ENCODE measurements at places on chromosomes 1 and 21.

GRCh38 chr1:203090421-203091198 lies 4.8 kb upstream of the MYOG start:
- DNase-seq = no peak

DNA sequence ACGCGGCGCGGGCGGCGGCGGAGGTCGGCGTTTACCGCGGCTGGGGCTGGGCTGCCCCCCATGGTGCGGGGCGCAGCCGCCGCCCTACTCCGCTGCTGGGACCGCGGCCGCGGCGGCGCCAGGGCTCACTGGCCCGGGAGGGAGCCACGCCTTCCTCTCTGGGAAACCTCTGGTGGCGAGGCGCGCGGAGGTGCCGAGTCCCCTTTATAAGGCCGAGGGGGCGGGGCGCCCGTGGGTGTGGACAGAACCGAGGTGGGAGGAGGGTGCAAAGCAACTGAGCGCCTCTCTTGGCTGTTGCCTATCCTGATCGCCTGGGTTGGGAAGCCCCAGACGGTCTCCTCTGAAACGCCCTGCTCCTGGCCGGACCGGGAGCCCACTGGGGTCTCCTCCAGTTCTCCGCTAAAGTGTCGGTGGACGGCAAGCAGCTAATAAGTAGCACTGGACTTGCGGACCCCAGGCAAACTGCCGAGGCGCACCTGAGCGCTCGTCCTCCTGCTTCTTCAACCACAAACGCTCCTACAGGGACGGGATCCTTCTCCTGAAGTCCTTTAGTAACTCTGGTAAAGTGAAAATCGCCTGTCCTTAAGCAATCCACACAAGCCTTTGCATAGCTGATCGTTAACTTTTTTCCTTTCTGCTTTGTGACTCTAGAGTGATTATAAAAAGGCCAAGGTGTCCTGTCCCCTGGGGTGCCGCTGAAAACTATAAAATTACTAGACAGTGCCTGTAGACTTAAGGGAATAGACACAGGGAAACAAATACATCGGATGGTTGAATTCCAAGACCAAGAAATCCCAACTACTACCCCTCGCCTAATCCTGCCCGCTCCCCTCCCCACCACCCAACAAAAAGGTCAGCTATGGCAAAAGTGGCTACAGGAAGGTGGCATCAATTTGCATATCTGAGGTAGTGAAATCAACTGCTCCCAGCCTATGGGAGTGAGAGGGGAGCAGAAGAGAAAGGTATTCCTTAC lies at the start of gene PTGER3:
PTGER3 (minus strand) TSS at position 182 of the 973 bp plus-strand sequence. CDS start 239 bp downstream, outside the sequence.
- DNase-seq = no peak

DNA sequence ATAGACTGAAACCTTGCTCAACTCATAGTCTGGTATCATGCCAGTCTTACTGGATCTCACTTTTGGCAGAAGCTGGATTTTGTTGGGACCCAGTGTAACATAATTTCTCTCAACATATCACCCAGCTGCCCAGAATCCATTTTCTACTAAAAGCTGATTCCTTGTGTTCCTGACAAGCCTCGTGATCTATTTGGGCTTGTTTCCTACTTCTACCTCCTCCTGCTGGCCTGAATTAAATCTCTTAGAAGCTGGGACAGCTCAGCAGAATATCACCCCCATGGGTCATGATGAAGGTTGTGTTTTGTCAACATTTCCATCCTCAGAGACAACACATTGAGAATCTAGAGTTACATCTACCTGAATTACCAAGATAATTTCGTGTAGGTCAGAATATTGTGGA lies 7.7 kb downstream of the GOLT1A start:
- no peak for DNase-seq

DNA sequence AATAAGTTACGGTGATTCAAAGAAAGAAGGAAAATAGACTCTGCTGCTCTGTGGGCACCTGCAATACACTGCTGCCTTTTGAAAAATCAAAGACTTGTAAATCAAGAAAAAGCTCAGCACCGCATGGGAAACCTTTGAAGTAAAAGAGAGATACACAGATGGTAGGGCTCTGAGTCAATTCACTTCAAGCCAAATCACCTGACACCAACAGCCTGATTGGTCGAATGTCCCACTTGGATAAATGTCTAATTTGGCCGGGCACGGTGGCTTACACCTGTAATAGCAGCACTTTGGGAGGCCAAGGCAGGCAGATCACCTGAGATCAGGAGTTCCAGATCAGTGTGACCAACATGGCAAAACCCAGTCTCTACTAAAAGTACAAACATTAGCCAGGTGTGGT lies 19.2 kb upstream of the RCAN3 start:
- no peak for DNase-seq

DNA sequence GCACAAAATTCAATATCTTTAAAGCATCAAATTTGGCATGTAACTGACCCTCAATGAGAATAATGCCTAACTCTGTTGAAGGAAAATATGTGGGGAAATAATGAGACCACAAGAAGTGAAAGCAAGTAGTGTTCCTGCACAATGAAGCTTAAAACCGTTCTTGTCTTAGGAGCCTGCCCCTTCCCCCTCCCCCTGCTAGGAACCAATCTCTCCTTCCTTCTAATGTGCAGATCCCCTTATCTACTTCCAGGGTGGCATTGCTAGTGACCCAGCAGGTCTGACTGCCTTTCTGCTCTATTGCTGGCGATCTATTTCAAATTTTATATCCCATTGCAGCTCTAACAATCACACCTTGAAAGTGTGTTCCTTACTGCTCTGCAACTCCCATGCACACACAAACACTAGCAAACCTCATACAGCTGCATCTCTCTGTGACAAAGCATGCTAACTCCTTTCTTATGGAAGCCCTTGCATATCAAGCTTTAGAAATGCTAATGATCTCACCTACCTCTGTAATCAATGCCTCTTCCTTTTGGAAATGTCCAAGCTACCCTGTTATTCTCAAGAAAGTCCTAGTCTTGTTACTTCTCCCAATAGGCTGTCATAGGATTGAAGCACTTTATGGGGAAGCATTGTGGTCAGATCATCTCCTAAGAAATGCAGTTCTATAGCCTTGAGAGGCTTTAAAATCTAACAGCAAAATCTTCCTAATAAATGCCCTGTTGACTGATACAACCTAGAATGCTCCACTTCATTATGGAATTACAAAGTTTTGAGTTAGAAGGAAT lies 26.5 kb downstream of the BCL9 start:
- no peak for DNase-seq

DNA sequence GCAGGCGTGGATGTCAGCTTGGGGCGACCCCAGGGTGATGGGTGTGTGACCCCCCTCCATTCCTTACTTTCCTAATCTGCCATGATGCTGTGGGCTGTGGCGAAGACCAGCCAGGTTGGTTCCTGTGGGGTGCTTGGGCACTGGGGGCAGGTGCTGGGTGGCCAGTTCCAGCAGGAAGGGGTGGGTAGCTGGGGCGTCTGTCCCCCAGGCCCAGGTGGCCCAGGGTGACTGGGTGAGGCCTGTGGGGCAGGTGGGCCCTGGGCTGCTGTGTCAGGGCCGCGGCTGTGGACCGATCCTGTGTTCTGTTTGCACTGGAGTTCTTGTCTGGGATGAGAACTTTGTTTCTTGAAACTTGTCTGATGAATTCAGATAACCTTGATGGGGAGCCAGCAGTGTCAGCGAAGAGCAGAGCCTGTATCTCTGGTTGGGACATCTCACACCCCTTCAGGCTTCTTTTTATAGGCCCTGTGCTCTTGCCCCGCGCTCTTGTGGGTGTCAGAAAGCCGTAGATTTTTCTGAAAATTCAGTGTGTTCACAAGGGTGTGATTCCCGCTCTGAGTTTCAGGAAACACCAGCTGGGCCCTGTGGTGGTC lies 3.7 kb downstream of the PRKCZ start:
- no peak for DNase-seq

- DNase-seq = no peak
Observed at GRCh38 chr1:26124418-26125331, 13.1 kb downstream of the PDIK1L start.

- no peak for DNase-seq
Observed at GRCh38 chr1:178538192-178538916, 25.4 kb downstream of the TEX35 start.

DNA sequence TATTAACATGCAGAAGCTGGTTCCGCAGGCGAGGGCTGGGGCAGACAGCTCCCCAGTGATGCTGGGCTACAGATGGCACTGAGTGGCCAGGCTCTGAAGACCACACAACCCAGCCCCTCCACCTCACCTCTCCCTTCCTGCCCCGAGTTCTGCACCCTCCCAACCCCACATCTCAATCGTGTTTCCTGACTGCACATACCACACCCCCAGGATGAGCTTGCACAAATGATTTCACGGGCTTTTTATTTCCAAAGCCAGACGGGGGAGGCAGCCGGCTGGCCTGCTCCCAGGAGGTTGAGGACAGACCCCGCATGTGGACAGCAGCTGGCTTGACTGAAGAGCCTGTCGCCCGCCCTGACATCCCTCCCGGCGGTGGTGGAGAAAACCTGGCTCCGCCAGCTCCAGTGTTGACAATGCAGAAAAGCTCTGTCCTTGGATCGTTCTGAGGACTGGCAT lies 21.4 kb upstream of the ALDH4A1 start:
- no peak for DNase-seq

GRCh38 chr1:169348383-169349036 lies 19.1 kb downstream of the NME7 start:
- peak; percentile 74 for DNase-seq

DNA sequence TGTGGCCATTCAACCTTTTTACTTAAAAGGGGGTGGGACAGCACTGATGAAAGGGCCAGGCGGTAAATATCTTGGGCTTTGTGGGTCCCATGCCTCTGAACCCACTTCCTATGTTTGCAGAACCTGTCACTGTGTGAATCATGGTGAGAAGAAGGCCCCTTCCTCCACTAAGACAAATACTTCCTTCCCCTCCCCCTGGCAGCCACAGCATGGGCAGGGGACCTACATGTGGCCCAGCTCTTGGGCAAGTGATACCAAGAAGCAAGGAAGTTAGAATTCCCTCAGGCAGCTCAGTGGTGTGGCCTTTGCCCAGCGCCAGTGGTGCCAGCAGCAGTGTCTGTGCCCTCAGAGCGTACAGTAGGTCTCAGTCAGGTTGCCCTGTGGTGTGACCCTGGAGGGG lies 168.6 kb downstream of the TRIM33 start:
- no peak for DNase-seq

GRCh38 chr21:36518883-36519492 lies 39.1 kb upstream of the CLDN14 start:
- DNase-seq = no peak

- no peak for DNase-seq
Observed at GRCh38 chr1:152035539-152036266, 1.1 kb downstream of the S100A11 start.

- peak; percentile 72 for DNase-seq
Observed at GRCh38 chr1:103459346-103459745, 66.2 kb upstream of the RNPC3 start.

- no peak for DNase-seq
Observed at GRCh38 chr1:116947092-116947860, 37.6 kb downstream of the PTGFRN start.

DNA sequence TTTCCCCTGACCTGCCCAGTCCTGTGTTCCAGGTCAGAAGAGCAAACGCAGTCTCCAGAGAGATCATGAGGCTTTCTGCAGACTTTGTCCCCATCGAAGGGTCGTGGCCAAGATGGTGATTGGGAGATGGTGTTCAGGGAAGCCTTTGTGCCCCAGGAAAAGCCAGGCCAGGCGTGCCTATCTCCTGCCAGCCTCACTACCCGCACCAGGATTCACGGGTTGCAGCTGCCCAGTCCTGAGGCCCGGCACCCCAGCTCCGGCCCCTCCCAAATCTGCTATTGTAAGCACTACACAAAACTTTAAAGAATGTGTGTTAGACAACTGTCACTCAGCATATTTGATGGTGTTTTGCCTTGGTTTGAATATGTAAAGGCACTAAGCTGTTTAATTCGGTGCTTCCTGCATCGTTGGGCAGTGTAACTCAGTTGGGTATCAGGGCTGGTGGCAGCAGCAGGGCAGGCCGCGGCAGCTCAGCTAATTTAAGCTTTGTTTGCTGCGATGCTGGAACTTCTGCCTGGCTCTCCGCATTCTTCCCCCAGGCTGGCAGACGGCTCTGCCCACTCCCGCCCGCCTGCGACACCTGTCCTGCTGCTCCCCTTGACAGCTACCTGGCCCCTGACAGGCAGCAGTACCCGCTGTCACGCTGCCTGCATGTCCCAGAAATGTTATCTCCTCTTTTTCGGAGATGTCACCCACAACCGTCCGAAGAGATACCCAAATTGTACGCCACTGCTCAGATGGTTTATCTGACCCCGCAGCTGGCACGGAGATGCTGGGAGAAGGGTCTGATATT lies 209.0 kb upstream of the VAMP3 start:
- DNase-seq = no peak

- no peak for DNase-seq
Observed at GRCh38 chr1:37018510-37018909, 15.8 kb downstream of the GRIK3 start.

GRCh38 chr1:36187800-36188593 lies 32.0 kb downstream of the MAP7D1 start:
- DNase-seq = peak; percentile 97

GRCh38 chr1:70247768-70248167 lies 26.6 kb downstream of the SRSF11 start:
- DNase-seq = no peak

GRCh38 chr1:33455539-33456501 lies 16.6 kb upstream of the ZSCAN20 start:
- DNase-seq = peak; percentile 87

- DNase-seq = no peak
Observed at GRCh38 chr21:28590676-28591075, 402.0 kb downstream of the LTN1 start.

GRCh38 chr1:183416850-183417771 lies 1.1 kb downstream of the NMNAT2 start:
- peak; percentile 69 for DNase-seq

- no peak for DNase-seq
Observed at GRCh38 chr1:82161700-82162141, 361.0 kb downstream of the ADGRL2 start.

- peak; percentile 10 for DNase-seq
Observed at GRCh38 chr21:42594616-42595282, 58.7 kb upstream of the PDE9A start.

- no peak for DNase-seq
Observed at GRCh38 chr1:95086949-95087533, 14.3 kb upstream of the ALG14 start.

GRCh38 chr1:217673387-217673786 lies 42.2 kb downstream of the SPATA17 start:
- DNase-seq = no peak

DNA sequence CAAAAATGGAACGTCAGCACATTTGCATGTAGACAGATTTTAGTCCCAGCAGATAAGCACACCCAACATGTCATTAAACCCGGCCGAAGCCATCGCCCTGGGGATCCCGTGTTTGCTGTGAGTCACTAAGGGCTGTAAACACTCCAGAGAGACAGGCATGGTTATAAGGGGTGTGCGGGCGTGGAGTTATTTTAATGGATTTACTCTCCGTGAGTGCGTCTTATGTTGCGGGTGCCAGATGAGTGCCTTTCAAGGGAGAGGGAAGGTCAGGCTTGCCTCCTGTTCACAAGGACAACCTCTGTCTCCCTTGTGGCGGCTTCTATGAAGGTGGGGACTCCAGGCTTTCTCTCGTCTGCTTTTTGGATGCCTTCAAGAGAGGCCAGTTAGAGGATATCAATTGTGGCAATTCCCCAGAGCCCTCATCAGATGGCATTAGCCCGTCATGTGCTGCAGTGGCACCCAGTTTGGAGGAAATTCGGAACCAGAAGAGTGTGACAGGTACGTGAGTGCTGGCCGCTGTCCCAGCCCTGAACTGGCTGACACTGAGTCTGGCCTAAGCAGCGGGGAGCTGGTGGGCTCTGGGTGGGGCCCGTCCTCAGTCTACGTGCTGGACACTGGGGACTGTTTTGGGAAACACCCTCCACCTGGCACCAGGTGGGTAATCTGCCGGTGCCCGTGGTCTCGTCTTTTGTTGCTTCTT lies 223.8 kb upstream of the TMEM51 start:
- DNase-seq = no peak
